ENCODE measurements at places on chromosomes 16 and 17. TPM values are rescaled to one million over a fixed set of nuclear protein-coding genes. Genes with fewer than 3 reads are reported as not detected.

The TBC1D3B gene
- 0.85 TPM for total RNA-seq

The FAM20A gene
- total RNA-seq = not detected

The NDUFAF8 gene
- 26.9 TPM for total RNA-seq

The LAT gene
- 0.68 TPM for total RNA-seq

The CLEC3A gene
- not detected for total RNA-seq

The METRNL gene
- 85.3 TPM for total RNA-seq

The ZCCHC14 gene
- 12.5 TPM for total RNA-seq

The TERB1 gene
- not detected for total RNA-seq

The CHD9NB gene
- 1.9 TPM for total RNA-seq

The ALKBH5 gene
- 95.1 TPM for total RNA-seq

The TCAP gene
- total RNA-seq = 0.60 TPM

The TPPP3 gene
- total RNA-seq = 0.19 TPM

The PIK3R5 gene
- total RNA-seq = 0.05 TPM

The TBL3 gene
- total RNA-seq = 46.1 TPM

The SULT1A1 gene
- 1.2 TPM for total RNA-seq

The PGAP3 gene
- total RNA-seq = 4.0 TPM

The GFAP gene
- not detected for total RNA-seq

The PTX4 gene
- not detected for total RNA-seq

The MYH2 gene
- total RNA-seq = not detected

The CARD14 gene
- total RNA-seq = 0.34 TPM

The ENPP7 gene
- not detected for total RNA-seq

The PRR15L gene
- not detected for total RNA-seq

The ALOX12B gene
- total RNA-seq = not detected

The GNPTG gene
- total RNA-seq = 40.3 TPM

The IRF8 gene
- 2.4 TPM for total RNA-seq

The FAM171A2 gene
- 7.0 TPM for total RNA-seq

The OTOP2 gene
- not detected for total RNA-seq

The DNASE1L2 gene
- total RNA-seq = 0.56 TPM

The ADORA2B gene
- total RNA-seq = 3.6 TPM

The TMEM106A gene
- 2.4 TPM for total RNA-seq

The MT3 gene
- total RNA-seq = not detected

The HSD17B1 gene
- total RNA-seq = 0.34 TPM

The IGSF6 gene
- total RNA-seq = not detected

The SOX8 gene
- 0.33 TPM for total RNA-seq

The ABCC6 gene
- total RNA-seq = 0.47 TPM

The DOC2A gene
- 2.0 TPM for total RNA-seq

The HOXB5 gene
- 0.17 TPM for total RNA-seq

The ACAP1 gene
- not detected for total RNA-seq

The AURKB gene
- 15.3 TPM for total RNA-seq

The ITGAD gene
- total RNA-seq = not detected

The UTS2R gene
- total RNA-seq = not detected

The SPIRE2 gene
- 2.1 TPM for total RNA-seq

The FSCN2 gene
- total RNA-seq = 0.42 TPM

The SAMD14 gene
- total RNA-seq = 5.1 TPM

The CHST4 gene
- total RNA-seq = not detected

The DNAJC7 gene
- total RNA-seq = 68.2 TPM

The STX1B gene
- total RNA-seq = 0.70 TPM

The CYGB gene
- total RNA-seq = 1.6 TPM

The TLCD2 gene
- total RNA-seq = 1.8 TPM

The CHP2 gene
- total RNA-seq = not detected

The NATD1 gene
- total RNA-seq = 4.1 TPM

The CUEDC1 gene
- total RNA-seq = 6.8 TPM

The CTRL gene
- 0.88 TPM for total RNA-seq

The ZACN gene
- not detected for total RNA-seq
